ENCODE measurements at places on chromosomes 2 and 18.

- DNase-seq = peak; percentile 6
Observed at GRCh38 chr2:78718024-78718423, 307.5 kb upstream of the REG3G start.

GRCh38 chr2:62971936-62972335 is 78.7 kb upstream of the OTX1 start:
- DNase-seq = no peak

DNA sequence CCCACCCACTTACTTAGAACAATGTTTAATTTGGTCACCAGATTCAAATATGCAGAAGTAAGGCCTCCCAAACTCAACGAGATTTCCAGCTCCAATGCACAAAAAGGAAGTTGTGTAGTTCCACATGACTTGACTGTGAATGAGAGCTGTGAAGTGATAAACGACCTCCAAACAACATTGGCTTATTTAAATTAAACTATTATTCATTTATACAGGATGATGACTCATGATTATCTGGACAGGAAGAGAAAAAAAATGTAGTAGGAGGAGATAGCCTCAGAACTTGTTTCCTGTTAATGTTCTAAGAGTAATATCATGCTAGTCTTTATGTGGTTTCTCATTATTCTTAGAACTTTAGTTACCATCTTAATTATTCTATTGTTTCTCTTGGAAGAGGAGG is 237.3 kb downstream of the C1D start:
- peak; percentile 92 for DNase-seq

GRCh38 chr2:177882501-177882900 is 190.1 kb downstream of the PDE11A start:
- DNase-seq = no peak

DNA sequence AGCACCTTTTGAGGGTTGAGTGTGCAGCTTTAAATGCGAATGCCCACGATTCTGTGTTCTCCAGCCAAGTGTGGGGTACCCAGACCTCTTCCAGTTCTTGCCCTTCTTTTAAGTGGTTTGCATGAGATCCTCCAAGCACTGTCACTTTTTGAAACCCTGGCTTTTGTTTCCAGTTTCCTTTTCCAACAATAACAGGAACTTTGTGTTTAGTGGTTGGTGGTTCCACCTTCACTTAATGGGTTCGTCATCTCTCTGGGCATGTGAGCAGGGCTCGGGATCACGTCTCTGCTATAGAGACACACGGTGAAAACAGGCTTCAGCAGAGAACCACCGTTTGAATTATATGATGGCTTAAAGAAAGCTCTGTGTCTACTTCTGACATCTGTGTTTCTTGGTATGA is 197.6 kb downstream of the LDLRAD4 start:
- peak; percentile 9 for DNase-seq

- DNase-seq = no peak
Observed at GRCh38 chr2:143574069-143574468, 444.9 kb downstream of the ARHGAP15 start.

GRCh38 chr18:30727849-30728248 is 314.7 kb downstream of the DSC3 start:
- no peak for DNase-seq

DNA sequence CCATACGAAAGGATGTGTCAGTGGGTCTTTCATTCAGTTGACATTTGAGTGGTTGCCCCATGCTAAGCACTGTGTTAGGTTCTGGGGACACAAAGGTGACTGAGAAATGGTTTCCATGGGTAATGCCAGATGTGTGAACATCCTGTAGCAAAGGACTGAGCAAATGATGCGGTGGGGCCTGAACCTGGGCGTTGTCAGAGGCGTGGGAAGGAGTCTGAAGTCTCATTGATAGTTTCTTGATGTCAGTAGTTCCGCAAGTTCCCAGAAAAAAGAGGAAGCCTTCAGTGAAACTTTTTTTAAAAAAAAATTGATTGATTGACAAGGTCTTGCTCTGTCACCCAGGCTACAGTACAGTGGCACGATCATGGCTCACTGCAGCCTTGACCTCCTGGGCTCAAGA is 56.9 kb downstream of the LIMS1 start:
- no peak for DNase-seq

DNA sequence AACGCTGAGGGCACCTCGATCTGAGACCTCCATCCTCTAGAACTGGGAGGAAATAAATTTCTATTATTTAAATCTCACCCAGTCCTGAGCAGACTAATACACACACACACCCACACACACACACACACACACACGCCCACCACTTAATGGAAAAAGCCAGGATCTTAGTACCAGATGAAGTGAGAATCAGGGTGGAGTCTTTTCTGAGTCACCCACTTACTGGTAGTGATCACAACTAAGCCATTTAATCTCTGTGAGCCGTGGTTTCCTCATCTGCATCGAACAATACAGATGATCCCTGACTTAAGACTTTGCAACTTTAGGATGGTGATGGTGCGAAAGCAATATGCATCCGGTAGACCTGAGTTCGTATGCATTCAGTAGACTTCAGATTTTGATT is 18.6 kb downstream of the THNSL2 start:
- peak; percentile 74 for DNase-seq

GRCh38 chr18:48897531-48897930 is 53.2 kb downstream of the SMAD7 start:
- peak; percentile 43 for DNase-seq

DNA sequence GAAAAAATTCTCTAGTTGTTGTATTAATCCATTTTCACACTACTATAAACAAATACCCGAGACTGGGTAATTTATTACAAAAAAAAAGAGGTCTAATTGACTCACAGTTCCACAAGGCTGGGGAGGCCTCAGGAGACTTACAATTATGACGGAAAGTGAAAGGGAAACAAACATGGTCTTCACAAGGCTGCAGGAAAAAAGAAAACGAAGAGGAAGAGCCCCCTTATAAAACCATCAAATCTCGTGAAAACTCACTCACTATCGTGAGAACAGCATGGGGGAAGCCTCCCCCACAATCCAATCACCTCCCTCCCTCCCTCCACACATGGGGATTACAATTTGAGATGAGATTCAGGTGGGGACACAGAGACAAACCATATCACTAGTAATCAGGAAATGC is 61.7 kb upstream of the SPTBN1 start:
- DNase-seq = no peak

- no peak for DNase-seq
Observed at GRCh38 chr2:156158808-156159207, 173.7 kb downstream of the NR4A2 start.

- DNase-seq = peak; percentile 14
Observed at GRCh38 chr2:195871326-195871725, 197.3 kb downstream of the DNAH7 start.

DNA sequence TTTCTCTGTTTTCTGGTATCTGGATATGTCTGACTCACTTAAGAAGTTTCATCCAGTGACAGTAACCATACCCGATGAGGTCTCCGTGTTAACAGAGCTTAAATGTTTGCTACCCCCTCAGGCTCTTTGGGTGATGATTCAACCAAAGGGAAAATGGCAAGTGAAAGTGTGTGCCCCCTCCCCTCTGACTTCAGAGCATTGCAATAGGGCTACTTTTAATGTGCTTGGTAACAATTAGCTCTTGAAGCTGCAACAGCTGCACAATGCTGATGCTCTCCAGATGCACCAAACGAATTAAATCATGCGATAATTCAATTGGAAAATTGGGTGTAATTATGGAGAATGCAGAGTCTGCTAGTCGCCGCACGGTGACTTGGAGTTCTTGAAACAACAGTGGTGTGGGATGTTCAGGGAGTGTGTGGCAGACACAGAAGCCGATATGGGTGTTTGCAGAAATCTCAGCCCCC is 270.7 kb downstream of the ALK start:
- no peak for DNase-seq

DNA sequence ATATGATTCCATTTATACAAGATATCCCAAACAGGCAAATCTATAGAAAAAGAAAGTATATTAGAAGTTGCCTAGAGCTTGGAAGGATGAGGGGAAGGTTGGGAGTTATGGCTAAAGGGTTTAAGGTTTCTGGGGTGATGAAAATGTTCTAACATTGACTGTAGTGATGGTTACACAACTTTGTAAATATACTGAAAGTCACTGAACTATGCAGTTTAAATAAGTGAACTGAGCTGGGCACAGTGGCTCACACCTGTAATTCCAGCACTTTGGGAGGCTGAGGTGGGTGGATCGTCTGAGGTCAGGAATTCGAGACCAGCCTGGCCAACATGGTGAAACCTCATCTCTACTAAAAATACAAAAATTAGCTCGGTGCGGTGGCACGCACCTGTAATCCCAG is 91.5 kb downstream of the ATAD2B start:
- DNase-seq = no peak

- DNase-seq = no peak
Observed at GRCh38 chr2:24659862-24660261, 133.3 kb downstream of the PTRHD1 start.

DNA sequence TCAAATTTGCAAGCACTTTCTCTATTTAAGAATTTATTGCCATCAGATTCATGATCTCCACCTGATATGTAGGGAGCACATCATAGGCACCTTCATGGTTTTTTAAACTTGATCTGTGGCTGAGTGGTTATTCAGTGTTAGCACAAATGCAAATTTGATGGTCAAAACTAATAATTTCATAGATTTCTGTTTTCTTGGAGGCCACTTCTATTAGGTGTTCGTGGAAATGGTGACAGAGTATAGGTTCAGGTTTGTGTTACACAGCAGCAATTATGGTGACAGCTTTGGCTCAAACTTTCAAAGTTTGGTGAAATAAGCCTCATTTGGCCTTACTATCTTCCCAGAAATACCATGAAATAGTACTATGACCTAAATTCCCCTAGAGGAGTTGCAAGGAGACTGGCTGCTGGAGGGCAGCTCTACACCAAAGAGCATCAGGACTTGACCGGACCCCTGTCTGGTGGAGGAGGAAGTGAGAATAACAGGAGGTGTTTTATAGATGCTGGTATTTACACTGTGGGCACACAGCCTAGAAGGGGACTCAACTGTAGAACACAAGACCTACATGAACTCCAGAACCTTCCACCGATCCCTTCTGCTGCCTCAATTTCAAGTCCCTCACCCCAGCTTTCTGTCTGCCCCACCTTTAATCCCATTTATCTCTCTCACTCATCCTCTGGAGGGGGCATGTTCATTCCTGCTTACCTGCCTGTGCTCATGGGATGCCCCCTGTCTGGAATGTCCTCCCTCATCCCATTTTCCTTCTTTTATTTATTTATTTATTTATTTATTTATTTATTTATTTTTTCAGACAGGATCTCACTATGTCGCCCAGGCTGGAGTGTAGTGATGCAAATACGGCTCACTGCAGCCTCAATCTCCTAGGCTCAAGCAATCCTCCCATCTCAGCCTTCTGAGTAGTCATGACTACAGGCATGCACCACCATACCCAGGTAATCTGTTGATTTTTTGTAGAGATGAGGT is 132.9 kb upstream of the SIX2 start:
- DNase-seq = no peak

DNA sequence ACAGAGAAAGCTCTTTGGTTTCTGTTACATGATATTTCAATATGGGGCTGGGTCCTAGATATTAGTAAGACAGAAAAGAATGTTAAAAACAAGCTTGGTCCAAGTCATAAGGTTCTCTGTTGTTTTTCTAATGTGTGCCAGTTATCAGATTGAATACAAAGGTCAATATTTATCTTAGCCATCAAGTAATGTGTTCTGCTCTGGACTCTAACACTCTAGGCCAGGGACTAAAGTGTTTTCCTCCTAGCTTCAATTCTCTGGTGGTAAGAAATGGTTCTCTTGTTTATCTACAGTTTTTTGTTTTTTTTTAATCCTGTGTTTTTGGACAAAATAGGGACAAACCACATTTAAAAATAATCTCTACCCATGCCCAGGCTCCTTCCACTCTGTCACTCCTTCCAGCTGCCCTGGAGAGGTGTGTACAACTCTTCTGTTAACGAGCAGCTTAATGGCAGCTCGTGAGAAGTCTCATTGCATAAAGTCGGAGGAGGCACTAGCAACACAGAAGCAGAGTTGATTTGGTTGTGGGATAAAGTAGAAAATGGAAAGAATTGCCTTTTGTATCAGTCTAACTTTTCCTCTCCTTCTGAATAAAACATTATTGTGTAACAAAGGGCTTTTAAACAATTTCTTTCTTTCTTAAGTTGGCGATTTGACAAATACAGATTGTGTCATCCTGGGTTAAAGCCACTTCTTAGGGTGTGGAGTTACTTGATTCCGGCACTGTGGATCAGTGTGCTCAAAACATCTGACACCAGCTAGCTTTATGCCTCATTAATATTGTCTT is 8.0 kb upstream of the SESTD1 start:
- peak; percentile 36 for DNase-seq

GRCh38 chr2:144430722-144431391 is 89.1 kb downstream of the ZEB2 start:
- DNase-seq = peak; percentile 94

GRCh38 chr18:69399253-69399652 is 1.4 kb upstream of the DOK6 start:
- DNase-seq = no peak

- DNase-seq = no peak
Observed at GRCh38 chr2:37730037-37730818, 58.8 kb upstream of the CDC42EP3 start.

DNA sequence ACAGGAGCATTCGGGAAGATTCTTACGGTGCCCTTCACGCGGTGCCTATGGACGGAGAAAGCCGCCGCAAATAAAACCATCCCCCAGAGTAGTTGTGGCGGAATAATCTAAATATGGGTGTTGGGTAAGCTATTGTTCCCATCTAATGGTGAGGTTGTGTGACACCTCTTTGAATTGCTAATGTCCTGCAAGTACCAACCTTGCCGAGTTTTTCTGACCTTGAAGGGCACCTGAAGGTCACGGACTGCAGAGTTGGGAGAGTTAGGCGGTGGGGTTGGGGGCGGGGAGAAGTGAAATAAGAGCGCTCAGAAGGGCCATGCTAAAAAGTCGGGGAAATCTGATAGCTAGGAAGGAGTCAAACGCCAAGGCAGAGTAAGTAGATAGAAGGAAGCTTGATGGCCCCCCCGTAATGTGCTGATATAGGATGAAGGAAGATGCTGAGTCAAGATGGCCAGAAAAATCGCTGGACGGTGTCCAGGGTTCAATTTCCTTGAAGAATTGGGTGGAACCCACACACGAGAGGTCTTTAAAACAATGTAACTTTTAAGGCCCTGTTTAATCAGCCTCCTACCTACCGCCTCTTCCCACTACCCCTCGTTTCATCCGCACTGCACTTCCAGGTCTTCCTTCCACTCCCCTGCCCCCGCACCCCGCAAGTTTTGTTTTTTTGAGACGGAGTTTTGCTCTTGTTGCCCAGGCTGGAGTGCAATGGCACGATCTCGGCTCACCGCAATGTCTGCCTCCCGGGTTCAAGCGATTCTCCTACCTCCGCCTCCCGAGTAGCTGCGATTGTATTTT is 600 bp downstream of the KATNAL2 start:
- peak; percentile 33 for DNase-seq

GRCh38 chr2:192203876-192204275 is 9.1 kb upstream of the TMEFF2 start:
- DNase-seq = peak; percentile 5

- peak; percentile 95 for DNase-seq
Observed at GRCh38 chr2:47043142-47043890, 111.8 kb downstream of the STPG4 start.

GRCh38 chr2:191747170-191747530 is 69.2 kb downstream of the NABP1 start:
- DNase-seq = no peak

DNA sequence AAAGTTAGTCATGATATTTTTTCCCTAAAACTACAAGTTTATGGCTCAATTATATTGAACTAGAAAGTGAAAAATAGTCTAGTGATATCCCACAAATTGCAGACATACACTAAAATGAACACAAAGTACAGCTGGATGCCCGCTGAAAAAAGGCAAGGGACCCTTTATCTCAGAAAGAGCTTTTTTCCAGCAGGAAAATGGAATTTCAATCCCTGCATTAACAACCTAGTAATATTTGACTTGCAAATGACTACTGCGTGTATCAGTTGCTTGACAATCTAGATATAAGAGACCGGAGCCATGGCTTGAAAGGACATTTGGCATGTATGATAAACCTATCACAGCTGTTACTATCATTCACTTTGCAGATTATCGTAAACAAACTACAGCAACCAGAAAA is 49.1 kb downstream of the LRPPRC start:
- DNase-seq = no peak

Measured in fibroblast of lung (primary cell).